Stimulated activated CD8-positive, alpha-beta memory T cell treated with anti-CD3 and anti-CD28 coated beads, Interleukin-4, amount 100 ng/mL, for 24 hours (primary cell): ENCODE measurements at places on chromosomes 6 and 20.
A peak's percentile ranks its signal among the peaks of the same experiment; 100 is the strongest.

DNA sequence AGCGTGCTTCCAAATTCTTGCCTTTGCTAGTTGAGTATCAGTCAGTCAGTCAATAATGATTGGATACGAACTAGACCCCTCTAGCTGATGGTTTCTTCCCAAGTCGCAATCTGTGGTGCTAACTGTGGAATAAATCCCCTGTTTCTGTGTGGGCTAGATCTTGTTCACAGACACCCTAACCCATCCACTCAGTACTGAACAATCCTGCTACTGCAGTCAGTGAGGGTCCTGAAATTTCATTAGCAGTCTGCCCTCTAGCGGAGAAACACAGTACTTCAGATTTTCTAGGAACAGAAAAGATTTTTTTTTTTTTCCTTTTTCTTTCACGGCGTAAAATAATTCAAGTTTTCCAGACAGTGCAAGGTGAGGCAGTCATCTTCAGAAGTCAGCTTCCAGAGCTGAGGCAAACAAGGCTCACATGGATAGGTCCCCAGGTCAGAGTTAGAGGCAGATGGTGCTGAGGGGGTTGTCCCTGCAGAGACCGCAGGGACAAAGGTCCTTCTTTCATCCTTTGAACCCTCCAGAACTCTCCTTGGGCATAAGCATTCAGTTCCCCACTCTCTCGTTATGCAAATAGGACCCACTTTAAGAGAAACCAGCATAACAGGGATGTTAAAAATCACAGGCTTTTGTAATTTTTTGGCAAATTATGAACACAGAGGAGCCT is 119.6 kb downstream of the SCML4 start:
- DNase-seq = no peak

DNA sequence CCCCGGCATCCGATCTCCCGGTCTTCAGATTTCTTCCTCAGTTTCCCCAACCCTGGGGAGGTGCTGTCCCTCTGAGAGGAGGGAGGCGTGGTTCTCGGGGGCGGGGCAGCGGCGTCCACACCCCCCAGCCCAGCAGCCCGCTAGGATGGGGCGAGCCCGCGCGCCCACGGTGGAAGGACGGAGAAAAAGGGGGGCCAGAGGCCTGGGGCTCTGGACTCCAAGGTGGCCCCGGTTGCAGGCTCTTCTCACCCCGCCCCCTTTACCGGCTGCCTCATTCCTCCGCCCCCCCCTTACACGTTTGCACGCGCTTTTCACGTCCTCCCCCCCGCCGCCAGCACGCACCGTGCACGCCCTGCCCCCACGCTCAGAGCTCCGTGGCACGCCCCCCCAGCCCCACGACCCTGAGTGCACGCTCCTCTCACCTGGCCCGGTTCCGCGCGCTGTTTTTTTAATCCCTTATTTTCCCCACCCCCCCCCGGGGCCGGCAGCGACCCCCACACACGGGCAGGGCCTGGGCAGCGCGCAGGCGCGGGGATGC is 402 bp downstream of the ZBTB12 start:
- peak; percentile 47 for DNase-seq

GRCh38 chr6:65170273-65170672 is 536.8 kb downstream of the EYS start:
- DNase-seq = no peak

DNA sequence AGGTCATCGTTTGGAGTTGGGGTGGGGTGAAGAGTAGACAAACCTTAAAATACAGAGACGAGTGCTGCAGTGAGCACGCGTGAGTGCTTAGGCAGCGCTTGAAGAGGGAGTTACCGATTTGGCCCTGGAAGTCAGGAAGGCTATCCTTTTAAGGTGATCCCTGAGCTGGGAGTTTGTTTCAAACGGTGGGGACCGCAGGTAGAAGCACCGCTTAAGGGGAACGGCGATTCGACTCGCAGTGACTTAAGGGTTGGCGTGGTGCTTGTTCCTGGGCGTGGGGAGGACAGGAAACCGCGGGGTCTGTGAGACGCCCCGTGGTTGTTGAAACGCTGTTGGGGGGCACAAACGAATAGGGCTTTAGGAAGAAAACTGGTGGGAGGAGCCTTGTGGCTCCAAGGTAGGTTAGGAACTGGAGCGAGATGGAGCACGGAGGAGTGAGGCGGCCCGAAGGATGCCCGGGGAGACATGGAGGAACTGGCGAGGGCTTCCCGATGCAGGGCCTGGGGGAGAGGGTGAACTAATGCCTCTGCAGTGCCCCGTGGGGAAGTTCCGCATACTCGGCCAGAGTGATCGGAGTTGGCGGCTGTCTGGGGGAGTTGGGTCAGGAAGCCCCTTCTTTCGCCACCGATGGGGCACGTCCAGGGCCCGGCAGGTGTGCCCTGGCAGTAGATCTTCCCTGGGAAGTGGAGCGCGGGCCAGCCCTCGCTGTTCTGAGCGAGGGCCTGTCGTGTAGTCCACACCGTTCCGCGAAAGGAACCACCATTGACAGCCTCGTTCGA is 1.3 kb upstream of the CDYL start:
- peak; percentile 10 for DNase-seq

GRCh38 chr20:48012401-48012974 is 227.2 kb upstream of the SULF2 start:
- DNase-seq = no peak

DNA sequence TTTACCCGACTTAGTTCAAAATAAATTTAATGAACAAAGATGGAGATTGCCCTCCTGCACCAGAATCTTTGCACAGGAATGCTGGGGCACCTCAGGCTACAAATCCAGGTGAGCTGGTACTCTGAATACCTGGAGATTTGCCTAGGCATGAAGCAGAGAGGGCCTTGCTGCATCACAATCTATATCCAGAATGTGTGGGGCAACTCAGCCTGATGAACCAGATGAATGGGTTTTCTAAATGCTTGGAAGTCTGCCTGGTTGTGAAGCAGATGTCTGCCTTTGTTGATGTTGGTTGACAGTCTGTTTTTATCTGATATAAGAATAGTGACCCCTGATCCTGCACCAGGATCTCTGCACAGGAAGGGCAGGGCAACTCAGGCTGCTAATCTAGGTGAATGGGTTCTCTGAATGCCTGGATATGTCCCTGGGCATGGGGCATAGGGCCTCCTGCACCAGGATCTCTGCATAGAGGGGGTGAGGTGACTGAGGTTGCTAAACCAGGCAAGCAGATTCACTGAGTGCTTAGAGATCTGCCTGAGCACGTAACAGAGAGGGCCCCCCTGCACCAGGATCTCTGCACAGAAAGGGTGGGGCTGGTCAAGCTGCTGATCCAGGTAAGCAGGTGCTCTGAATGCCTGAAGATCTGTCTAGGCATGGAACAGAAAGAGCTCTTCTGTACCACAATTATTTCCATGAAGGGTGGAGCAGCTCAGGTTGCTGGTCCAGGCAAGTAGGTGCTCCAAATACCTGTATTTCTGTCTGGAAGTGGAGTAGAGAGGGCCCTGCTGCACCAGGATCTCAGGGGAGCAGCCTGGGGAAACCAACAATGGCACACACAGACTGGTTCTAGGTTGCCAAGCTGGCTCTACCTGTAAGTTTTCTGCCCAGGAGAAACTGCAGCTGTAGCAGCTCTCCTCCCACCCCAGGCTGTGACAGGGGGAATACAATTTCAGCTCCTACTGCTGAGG is 437.5 kb downstream of the MMUT start:
- no peak for DNase-seq

- no peak for DNase-seq
Observed at GRCh38 chr6:97136626-97137358, 146.2 kb downstream of the MMS22L start.

GRCh38 chr20:3580412-3580811 is 82.8 kb downstream of the GFRA4 start:
- DNase-seq = no peak

GRCh38 chr6:84547341-84547801 is 217.0 kb downstream of the TBX18 start:
- DNase-seq = no peak

GRCh38 chr20:40958598-40958997 is 70.0 kb upstream of the TOP1 start:
- DNase-seq = no peak

DNA sequence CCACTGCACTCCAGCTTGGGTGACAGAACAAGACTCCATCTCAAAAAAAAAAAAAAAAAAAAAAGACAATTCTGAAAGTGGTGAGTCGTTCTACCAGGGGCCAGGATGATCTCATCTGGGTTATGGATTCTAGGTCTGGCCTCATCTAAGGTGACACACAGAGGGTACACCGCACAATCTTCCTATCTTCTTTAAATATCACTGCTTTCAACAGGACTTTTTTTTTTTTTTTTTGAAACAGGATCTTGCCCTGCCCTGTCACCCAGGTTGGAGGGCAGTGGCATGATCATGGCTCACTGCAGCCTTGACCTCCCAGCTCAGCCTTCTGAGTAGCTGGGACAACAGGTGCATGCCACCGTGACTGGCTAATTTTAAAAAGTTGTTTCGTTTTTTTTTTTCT is 67.7 kb downstream of the SLC16A10 start:
- no peak for DNase-seq

- no peak for DNase-seq
Observed at GRCh38 chr6:34232901-34233300, 3.8 kb upstream of the HMGA1 start.

GRCh38 chr6:168615837-168616236 is 174.9 kb downstream of the SMOC2 start:
- DNase-seq = no peak

DNA sequence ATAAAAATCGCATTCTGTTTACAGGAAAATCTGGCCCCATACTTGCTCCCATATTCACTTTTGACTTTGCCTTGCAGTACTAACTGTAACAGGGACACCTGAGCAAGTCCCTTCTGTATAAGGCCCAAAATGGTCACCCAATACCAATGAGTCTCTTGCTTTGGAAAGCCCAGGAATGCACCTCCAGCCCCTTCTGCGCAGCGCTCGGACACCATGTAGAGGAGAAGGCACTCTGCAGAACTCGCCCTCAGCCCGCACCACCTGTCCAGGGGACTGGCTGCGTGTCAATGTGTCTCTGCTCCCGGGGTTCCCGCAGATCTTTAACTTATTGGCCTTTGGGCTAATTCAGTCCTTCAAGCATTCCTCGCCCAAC is 746 bp upstream of the PRND start:
- DNase-seq = no peak

- no peak for DNase-seq
Observed at GRCh38 chr6:56713254-56713672, 70.6 kb upstream of the DST start.

DNA sequence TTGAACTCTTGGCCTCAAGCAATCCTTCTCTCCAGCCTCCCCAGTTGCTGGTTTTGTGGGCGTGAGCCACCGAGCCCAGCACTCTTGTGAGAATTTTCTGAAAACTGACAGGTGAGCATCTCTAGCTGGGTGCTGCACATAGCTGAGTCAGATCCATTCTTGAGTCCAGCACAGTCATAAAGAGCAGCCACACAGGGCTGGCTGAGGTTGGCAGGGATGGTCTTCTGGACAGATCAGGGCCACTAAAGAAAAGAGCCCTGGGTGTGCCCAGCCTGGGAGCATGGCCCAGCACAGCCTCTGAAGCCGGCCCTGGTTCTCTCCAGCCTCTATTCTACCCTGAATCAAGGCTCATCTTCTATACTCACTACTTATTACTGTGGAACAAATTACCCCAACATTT is 11.5 kb downstream of the DLGAP4 start:
- DNase-seq = no peak

GRCh38 chr20:54123587-54124180 is 50.1 kb downstream of the CYP24A1 start:
- no peak for DNase-seq

- no peak for DNase-seq
Observed at GRCh38 chr6:70210462-70210861, 92.4 kb downstream of the COL9A1 start.

DNA sequence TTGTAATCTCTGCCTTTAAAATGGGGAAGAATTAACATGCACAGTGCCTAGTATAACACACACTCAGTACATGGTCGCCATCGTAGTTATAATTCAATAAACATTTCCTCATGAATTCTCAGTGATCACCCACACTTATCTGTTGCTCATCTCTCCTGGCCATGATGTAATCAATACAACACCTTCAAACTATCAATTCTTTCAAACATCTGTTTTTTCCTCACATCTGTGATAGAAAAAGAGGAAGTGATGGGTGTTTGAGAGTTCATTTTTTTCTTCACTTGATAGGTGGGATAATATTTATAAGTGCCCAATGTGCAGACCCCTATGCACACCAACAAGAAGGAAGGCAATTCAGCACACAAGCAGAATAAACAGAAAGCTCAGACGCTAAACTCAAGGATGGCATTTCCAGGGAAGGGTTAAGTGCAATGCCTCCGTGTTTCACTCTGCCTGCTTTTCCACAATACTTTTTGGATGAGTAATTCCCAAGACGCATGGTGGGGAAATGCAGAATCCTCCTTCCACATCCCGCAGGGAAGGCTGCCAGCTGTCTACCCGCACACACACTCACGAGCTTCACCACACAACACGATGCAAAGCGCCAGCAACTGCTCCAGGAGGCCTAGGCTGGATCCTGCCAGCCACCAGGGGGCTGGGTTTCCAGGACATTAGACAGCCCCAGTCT is 100.3 kb downstream of the GMPR start:
- no peak for DNase-seq

GRCh38 chr6:113065611-113066010 is 718.5 kb downstream of the RFPL4B start:
- no peak for DNase-seq

DNA sequence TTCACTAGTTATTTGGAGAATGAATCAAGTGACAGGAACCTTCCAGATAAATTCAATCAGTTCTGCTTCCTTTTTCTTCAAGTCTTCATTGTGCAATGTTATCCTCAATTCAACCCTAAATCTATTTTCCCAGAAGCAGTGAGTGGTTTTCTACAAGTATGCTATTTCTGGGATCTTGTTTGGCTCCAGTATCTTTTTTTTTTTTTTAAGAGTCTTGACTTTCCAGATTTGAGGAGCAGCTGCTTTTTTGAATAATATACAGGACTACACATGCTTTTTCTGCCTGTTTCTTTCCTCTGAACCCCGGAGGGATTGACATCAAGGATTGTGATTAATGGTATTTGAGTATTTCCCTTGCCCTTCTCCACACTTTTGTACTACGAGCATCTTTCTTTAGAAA is 339.2 kb upstream of the JAG1 start:
- no peak for DNase-seq

DNA sequence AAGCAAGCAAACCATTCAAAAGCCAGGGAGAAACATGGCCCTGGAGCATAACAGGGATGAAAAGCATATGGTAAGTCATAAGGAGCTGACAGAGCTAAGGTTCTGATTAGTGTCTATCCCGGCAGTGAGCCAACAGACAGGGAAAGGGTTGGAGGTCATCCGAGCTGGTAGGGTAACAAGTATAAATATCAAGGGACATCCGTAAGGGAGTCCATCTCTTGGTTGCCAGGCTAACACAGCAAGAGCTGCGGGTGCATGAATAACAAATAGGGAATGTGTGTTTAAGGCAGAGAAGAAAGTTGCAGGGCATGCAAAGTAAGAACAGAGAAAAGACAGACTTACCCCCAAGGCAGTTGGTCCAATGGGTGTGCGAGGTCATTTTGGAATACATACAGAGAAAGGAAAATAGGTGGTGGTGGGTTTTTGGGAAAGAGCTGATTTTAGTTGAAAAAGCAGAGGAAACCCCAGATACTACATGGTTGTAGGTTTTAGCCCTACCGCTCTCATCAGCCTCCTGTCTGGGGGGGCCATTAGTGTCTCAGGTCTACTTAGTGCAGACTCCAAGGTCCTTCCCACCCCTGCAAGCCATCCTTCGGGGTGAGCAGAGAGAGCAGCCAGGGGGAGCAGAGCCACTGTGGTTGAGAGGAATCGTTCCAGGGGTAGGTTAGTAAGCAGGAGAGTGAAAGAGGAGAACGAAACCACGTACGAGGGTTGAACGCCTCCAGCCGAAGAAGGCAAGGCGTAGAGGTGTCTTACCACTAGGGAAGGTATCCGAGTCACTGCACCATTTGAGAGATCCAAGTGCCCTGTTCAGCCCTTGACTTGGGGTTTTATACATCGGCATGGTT is at the start of gene ERVFRD-1:
Gene ERVFRD-1, minus strand, starts transcription at position 805 of the 848 bp plus-strand sequence. CDS start 6,415 bp downstream, outside the sequence.
- no peak for DNase-seq

- DNase-seq = no peak
Observed at GRCh38 chr6:112563368-112563767, 216.2 kb downstream of the RFPL4B start.
